Panc1 (cell line): ENCODE measurements at places on chromosomes 4 and X. TPM values are rescaled to one million over a fixed set of nuclear protein-coding genes. Genes with fewer than 3 reads are reported as not detected.

The YY2 gene
- 2.0 TPM for total RNA-seq

The NHS gene
- total RNA-seq: 0.80 TPM

The BMX gene
- total RNA-seq: not detected

The PALLD gene
- total RNA-seq: 6.5 TPM

The F11 gene
- not detected for total RNA-seq

The CFAP47 gene
- 0.05 TPM for total RNA-seq

The PWWP3B gene
- not detected for total RNA-seq

The PPEF2 gene
- total RNA-seq: not detected

The JAKMIP1 gene
- total RNA-seq: not detected

The PABPC1L2B gene
- not detected for total RNA-seq

The SASH3 gene
- 0.33 TPM for total RNA-seq

GRCh38 chr4:53196882-53197771 is 168.7 kb downstream of the SCFD2 start:
- no peaks in the 10 kb centered on the region for H3K36me3 ChIP-seq
- DNase-seq: peak; percentile 36
- no peaks in the 10 kb centered on the region for H3K4me1 ChIP-seq

DNA sequence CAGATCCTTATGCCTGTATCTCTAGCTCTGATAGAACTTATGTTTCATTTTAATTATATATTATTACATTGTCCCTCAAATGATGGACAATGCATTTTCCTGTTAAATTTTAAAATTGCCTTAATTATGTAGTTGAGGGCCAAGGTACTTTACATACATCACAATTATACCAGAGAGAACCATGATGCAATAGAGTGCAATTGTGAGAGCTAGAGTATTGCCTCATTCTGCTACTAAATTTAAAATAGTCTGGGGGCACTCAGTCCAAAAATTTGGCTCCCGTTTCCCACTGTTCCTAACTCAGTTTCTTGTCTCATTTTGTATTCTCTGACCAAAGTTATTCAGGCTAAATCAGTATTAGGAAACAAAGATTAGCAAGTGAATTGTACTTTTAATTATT is 378.5 kb upstream of the ZFP42 start:
- no peak overlapping the region for H3K4me3 ChIP-seq
- no peaks in the 10 kb centered on the region for H3K36me3 ChIP-seq
- no peaks in the 10 kb centered on the region for H3K27me3 ChIP-seq
- H3K4me1 ChIP-seq: no peaks in the 10 kb centered on the region

GRCh38 chrX:43706786-43707370 is 50.8 kb downstream of the MAOA start:
- no peaks in the 10 kb centered on the region for H3K36me3 ChIP-seq
- no peaks in the 10 kb centered on the region for H3K27me3 ChIP-seq
- no peak for DNase-seq

DNA sequence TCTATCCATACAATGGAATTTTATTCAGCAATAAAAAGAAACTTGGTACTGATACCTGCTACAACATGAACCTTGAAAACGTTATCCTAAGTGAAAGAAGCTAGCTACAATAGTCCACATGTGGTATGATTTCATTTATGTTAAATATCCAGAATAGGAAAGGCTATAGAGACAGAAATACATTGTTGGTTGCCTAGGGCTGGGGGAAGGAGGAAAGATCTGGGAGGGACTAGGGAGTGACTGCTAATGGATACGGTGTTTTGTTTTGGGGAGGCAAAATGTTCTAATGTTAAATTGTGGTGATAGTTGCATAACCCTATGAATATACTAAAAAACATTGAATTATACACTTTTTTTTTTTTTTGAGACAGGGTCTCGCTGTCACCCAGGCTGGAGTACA is 141.1 kb upstream of the ARX start:
- no peaks in the 10 kb centered on the region for H3K4me1 ChIP-seq
- H3K27ac ChIP-seq: no peak overlapping the region
- H3K4me3 ChIP-seq: no peak overlapping the region
- H3K27me3 ChIP-seq: no peaks in the 10 kb centered on the region

DNA sequence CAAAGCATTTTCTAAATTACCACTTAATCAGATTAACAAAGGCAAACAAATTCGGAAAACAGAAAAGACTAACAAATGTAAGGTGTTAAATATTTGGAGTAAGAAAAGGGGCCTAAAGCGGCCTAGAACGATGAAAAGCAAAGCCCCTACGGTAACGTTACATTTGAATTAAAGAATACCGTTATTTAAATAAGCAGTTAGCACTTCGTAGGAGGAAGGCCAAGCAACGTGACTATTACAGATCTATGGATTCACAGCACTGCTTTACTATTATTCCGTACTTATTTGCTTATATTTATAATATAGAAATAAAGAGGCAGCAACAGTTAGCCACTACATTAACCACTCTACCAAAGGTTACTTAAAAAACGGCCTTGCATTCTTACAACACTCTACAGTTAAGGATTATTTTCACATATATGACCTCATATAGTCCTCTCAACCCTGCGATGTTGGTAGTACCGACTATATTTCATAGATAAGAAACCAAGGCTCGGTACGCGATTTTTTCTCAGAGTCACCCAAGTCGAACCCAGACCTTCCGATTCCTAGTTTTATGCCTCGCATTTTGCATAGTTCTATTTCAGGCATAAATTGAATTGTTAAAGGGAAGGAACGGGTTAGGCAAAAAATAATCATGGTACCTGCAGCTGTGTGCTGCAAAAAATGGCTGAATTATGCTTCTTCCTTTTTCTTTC is 2.9 kb downstream of the KLHL15 start:
- H3K36me3 ChIP-seq: no peaks in the 10 kb centered on the region
- H3K4me3 ChIP-seq: peak overlapping the region; percentile 70
- no peak for DNase-seq
- H3K27ac ChIP-seq: peak overlapping the region; percentile 82
- no peaks in the 10 kb centered on the region for H3K27me3 ChIP-seq
- H3K4me1 ChIP-seq: no peaks in the 10 kb centered on the region

DNA sequence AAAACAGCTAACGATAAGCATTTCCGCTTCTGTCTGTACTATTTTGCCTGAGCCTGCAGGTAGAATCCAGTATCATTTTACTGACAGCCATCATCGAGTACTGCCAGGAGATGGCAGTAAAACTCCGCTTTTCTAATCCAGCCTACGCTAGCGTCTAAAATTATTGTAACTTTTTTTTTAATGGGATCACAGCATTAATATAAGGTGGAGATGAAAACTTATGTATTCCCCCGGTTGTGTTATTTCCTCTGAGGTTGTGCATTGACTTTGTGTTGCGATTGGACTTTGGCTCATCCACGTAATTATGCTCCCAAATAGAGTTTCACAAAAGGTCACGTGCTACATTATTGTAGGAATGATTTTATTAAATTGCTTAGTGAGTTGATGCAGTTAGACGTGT is 248.1 kb downstream of the C4orf33 start:
- no peak overlapping the region for H3K4me3 ChIP-seq
- DNase-seq: peak; percentile 15
- no peaks in the 10 kb centered on the region for H3K4me1 ChIP-seq
- no peak overlapping the region for H3K27ac ChIP-seq
- H3K27me3 ChIP-seq: no peaks in the 10 kb centered on the region

GRCh38 chr4:86523333-86523732 is 70.8 kb upstream of the PTPN13 start:
- H3K27ac ChIP-seq: no peak overlapping the region
- no peaks in the 10 kb centered on the region for H3K4me1 ChIP-seq
- no peak overlapping the region for H3K4me3 ChIP-seq
- DNase-seq: no peak
- H3K27me3 ChIP-seq: no peaks in the 10 kb centered on the region

- no peaks in the 10 kb centered on the region for H3K36me3 ChIP-seq
- no peak for DNase-seq
- H3K27ac ChIP-seq: no peak overlapping the region
- no peaks in the 10 kb centered on the region for H3K4me1 ChIP-seq
- H3K27me3 ChIP-seq: no peaks in the 10 kb centered on the region
Observed at GRCh38 chr4:142778900-142779299, 67.2 kb downstream of the INPP4B start.

DNA sequence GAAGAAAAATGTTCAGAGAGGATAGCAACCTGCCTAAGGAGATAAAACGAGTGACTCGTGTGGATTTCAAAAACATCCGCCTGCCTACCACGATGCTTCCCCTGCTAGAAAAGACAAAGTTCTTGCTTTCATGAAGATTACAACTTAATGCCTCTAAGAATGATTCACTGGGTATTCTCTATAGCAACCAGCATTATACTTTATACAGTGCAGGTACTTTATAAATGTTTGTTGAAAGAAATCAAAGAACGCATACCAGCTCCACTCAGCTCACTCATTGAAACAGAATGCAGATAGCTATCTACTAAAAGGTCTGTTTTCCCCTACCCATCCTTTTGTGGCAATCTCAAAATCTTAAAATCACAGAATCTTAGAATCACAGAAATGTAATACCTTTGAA is 33.7 kb downstream of the GASK1B start:
- no peaks in the 10 kb centered on the region for H3K27me3 ChIP-seq
- no peaks in the 10 kb centered on the region for H3K4me1 ChIP-seq
- no peaks in the 10 kb centered on the region for H3K36me3 ChIP-seq

DNA sequence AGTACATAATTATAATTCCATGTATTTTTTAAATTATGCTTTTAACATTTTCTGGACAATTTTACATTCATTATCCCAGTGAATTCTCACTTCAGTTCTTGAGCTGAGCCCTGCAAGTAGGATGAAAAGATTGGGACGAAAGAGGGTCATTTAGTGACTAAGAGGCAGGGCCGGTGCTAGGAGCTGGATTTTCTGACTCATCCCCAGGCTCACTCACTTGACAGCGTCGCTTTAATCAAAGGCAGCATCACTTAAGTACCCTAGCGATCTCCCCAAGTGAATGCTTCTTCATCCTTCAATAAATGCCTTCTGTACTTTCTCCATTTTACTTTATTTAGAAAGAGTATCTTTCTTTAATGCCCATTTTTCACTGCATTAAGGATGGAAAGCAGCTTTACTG is 263.6 kb downstream of the HS3ST1 start:
- no peak overlapping the region for H3K4me3 ChIP-seq
- no peaks in the 10 kb centered on the region for H3K4me1 ChIP-seq
- H3K36me3 ChIP-seq: no peaks in the 10 kb centered on the region
- H3K27ac ChIP-seq: no peak overlapping the region
- no peaks in the 10 kb centered on the region for H3K27me3 ChIP-seq

DNA sequence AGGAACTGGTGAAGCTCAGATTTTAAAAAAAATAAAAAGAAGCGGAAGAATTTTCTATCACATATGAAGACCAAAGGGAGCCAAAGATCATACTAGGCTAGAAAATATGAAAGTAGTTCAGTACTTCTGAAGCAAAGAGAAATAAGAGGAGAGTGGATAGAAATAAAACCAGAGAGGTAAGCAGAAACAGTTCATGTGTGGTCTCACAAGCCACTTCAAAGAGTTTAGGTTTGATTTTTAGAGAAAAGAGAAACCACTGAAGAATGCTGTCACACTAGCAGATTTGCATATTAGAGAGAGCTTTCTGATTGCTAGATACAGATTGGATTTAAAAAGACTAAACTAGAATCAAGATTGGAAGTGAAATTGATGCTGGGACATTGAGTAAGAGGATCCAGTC is 51.7 kb downstream of the GABRA3 start:
- H3K27ac ChIP-seq: no peak overlapping the region
- no peak overlapping the region for H3K4me3 ChIP-seq
- H3K27me3 ChIP-seq: no peaks in the 10 kb centered on the region
- no peaks in the 10 kb centered on the region for H3K4me1 ChIP-seq
- H3K36me3 ChIP-seq: no peaks in the 10 kb centered on the region

GRCh38 chrX:38841750-38842149 is 40.5 kb downstream of the MID1IP1 start:
- H3K27me3 ChIP-seq: no peaks in the 10 kb centered on the region
- H3K27ac ChIP-seq: no peak overlapping the region
- no peak for DNase-seq
- no peaks in the 10 kb centered on the region for H3K36me3 ChIP-seq

DNA sequence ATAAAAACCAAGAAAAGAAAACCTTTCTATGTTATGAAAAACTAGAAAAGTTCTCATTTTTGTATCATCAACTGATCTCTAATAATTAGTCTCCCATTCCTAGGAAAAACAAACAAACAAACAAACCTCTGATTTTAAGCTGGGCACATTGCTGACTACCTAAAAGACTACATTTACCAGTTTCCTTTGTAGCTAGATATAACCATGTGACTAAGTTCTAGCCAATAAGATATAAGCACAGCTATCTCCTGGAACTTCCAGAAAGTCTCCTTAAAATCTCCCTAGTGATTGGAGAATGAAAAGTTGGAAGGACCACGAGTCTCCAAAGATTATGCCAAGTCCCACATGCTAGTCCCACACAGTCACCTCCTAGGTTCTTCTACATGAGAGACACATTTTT is 108.9 kb downstream of the NR3C2 start:
- no peaks in the 10 kb centered on the region for H3K36me3 ChIP-seq
- H3K4me1 ChIP-seq: no peaks in the 10 kb centered on the region
- H3K27ac ChIP-seq: no peak overlapping the region

GRCh38 chrX:120281021-120281624 is 30.1 kb downstream of the TMEM255A start:
- DNase-seq: no peak
- H3K27ac ChIP-seq: no peak overlapping the region

DNA sequence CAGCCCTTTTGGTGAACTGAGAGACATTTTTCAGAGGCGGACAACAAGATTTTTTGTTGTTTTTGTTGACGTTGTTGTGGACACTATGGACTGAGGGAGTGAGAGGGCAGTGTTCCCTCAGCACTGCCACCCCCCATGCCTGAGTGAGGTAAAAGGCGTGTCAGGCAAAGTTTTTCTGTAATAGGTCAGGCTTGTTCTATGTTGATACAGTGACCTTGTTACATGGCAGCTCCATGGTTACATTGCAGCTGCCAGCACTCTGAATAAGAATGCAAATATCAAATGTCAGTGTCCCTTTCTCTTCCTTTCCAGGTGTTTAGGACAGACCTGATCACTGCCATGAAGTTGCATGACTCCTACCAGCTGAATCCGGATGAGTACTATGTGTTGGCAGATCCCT is 36.6 kb downstream of the JADE1 start:
- H3K36me3 ChIP-seq: peaks cover 2% of the 10 kb centered on the region
- DNase-seq: no peak

GRCh38 chrX:110145311-110145710 is 142.4 kb downstream of the TMEM164 start:
- H3K27me3 ChIP-seq: no peaks in the 10 kb centered on the region
- H3K4me3 ChIP-seq: no peak overlapping the region
- no peak for DNase-seq
- H3K27ac ChIP-seq: no peak overlapping the region
- H3K4me1 ChIP-seq: no peaks in the 10 kb centered on the region
- no peaks in the 10 kb centered on the region; the same call in 1 of the 2 replicates for H3K36me3 ChIP-seq

- H3K27ac ChIP-seq: no peak overlapping the region
- no peak overlapping the region for H3K4me3 ChIP-seq
- DNase-seq: no peak
- H3K36me3 ChIP-seq: no peaks in the 10 kb centered on the region
- no peaks in the 10 kb centered on the region for H3K4me1 ChIP-seq
- H3K27me3 ChIP-seq: no peaks in the 10 kb centered on the region
Observed at GRCh38 chr4:166045457-166045856, 172.4 kb downstream of the TLL1 start.

- H3K27me3 ChIP-seq: no peaks in the 10 kb centered on the region
- no peak overlapping the region for H3K4me3 ChIP-seq
- H3K27ac ChIP-seq: no peak overlapping the region
- peaks cover 4% of the 10 kb centered on the region; the same call in 1 of the 2 replicates for H3K4me1 ChIP-seq
- no peak for DNase-seq
- no peaks in the 10 kb centered on the region for H3K36me3 ChIP-seq
Observed at GRCh38 chr4:127868196-127868595, 12.5 kb upstream of the PLK4 start.

GRCh38 chrX:50648156-50648555 is 165.8 kb downstream of the SHROOM4 start:
- H3K27ac ChIP-seq: no peak overlapping the region
- no peaks in the 10 kb centered on the region for H3K27me3 ChIP-seq
- H3K4me1 ChIP-seq: no peaks in the 10 kb centered on the region
- H3K4me3 ChIP-seq: no peak overlapping the region
- no peak for DNase-seq
